Activated CD4-positive, alpha-beta T cell treated with anti-CD3 and anti-CD28 coated beads, Interleukin-2, amount 10 ng/mL, durations not matched to agents 7 days and 5 days (primary cell): ENCODE measurements at places on chromosomes 13 and 19. TPM values are rescaled to one million over a fixed set of nuclear protein-coding genes. Genes with fewer than 3 reads are reported as not detected.

The MAST1 gene
- total RNA-seq = 0.35 TPM

The C19orf38 gene
- 2.4 TPM for total RNA-seq

DNA sequence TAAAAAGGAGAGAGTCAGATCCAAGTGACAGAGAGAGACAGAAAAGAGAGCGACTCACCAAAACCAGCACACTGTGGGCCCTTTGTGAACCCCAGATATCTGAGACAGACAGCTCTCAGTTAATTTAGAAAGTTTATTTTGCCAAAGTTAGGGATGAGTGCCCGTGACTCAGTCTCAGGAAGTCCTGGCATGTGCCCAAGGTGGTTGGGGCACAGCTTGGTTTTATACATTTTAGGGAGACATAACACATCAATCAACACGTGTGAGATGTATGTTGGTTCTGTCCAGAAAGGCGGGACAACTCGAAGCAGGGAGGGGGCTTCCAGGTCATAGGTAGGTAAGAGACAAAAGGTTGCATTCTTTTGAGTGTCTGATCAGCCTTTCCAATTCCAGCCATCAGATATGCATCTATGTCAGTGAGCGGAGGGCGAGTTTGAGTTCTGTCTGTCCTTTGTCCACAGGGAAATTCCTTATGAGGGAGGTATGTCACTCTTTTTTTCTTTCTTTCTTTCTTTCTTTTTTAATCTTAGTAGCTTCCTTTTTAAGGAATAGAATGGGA, 37.2 kb upstream of the ATP11A start:
- no peak overlapping the region for H3K4me3 ChIP-seq
- no peak overlapping the region for H3K27ac ChIP-seq
- peaks cover 6% of the 10 kb centered on the region for H3K27me3 ChIP-seq
- DNase-seq = no peak

The NUCB1 gene
- total RNA-seq = 251 TPM

DNA sequence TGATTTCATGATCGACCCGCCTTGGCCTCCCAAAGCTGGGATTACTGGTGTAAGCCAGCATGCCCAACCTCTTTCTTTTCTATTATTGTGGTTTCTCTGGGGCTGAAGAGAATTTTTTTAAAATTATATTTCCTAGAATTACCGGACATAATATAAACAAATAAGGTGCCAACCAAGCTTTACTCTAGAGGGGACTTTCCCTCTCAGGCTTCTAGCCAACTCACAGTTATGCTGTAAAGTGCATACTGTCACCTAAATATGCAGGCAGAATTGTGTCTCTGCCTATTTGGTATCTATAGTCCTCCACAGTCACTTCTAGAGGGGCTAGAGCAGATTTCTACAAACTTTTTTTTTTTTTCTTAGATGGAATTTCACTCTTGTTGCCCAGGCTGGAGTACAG, 41.6 kb upstream of the ZNF681 start:
- peaks cover 13% of the 10 kb centered on the region for H3K36me3 ChIP-seq
- peak overlapping the region; percentile 66 for H3K4me3 ChIP-seq
- no peak for DNase-seq
- peaks cover 34% of the 10 kb centered on the region for H3K4me1 ChIP-seq

DNA sequence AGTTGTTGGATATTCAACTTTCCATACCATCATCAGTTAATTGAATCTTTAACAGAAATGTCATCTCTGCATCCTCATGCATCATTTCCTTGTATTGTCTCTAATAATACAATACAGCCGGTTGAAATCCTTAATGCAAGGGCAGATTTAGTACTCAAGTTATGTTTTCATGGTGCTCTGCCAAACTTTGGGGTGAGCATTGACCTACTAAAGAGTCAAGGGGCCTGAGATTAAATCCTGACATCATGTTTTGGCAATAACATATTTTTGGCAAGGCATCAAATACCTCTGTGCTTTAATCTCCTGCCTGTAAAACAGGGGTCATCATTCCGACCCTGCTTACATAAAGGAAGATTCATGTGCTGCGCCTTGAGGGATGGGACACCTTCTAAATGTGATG, 42.7 kb upstream of the ABCC4 start:
- H3K27ac ChIP-seq = no peak overlapping the region
- H3K4me3 ChIP-seq = no peak overlapping the region
- no peaks in the 10 kb centered on the region for H3K36me3 ChIP-seq
- no peak for DNase-seq
- H3K4me1 ChIP-seq = no peaks in the 10 kb centered on the region

DNA sequence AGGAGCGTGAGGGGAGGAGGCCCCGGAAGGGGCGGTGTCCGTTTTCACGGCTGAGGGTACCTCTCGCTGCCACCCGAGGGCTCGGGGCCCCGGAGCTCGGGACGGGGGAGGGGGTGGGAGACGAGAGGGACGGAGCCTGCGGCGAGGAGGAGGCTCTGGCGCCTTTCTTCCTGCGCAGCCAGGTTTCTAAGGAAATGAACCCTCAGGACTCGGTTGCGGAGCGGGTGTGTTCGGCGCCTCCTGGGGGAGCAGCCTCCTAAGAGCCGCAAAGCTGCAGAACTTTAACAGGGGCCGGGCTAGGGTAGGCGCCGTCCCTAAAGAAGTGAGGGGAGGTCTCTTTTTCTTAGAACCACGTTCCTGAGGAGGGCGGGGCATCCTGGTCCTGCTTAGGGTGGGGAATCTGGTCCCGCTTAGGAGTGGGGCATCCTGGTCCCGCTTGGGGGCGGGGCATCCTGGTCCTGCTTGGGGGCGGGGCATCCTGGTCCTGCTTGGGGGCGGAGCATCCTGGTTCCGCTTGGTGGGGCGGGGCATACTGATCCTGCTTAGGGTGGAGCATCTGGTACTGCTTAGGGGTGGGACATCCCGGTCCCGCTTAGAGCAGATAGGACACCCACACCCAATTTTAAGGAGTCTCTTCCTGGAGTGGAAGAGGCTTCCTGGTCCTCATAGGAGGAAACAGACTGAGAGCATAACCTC, 6.2 kb downstream of the SYT5 start:
- H3K36me3 ChIP-seq = no peaks in the 10 kb centered on the region
- H3K4me1 ChIP-seq = peaks cover 24% of the 10 kb centered on the region
- DNase-seq = peak; percentile 39

The UGGT2 gene
- not detected for total RNA-seq

The ZNF100 gene
- 27.5 TPM for total RNA-seq

DNA sequence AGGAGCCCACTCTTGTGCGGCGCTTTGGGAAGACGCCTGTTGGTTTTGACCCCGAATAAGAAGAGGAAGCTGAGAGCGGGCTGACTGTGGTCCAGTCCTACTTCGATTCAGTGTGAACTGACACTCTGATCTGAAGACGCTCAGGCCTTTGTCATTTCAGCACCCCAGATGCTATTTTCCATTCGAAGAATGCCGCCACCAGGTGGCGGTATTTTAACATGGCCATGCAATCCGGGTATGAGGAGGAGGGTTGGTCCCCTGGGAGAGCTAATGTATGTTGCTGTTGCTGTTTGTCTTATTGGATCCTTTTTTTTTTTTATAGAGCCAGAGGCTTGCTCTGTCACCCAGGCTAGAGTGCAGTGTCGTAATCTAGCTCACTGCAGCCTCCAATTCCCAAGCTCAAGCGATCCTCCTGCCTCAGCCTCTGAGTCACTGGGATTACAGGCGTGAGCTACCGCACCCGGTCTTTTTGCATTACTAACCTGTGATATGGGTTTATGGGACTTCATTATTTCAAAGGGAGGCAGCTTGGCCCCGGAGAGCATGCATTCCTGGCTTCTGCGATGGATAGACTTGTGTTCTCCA, 803 bp upstream of the TIMM44 start:
- H3K27ac ChIP-seq = peak overlapping the region; percentile 96
- H3K4me3 ChIP-seq = peak overlapping the region; percentile 89
- DNase-seq = peak; percentile 90
- peaks cover 32% of the 10 kb centered on the region for H3K4me1 ChIP-seq

GRCh38 chr19:16161840-16162239, 11.5 kb downstream of the CIB3 start:
- no peak overlapping the region for H3K4me3 ChIP-seq
- H3K4me1 ChIP-seq = peaks cover 19% of the 10 kb centered on the region
- H3K27me3 ChIP-seq = no peaks in the 10 kb centered on the region
- H3K27ac ChIP-seq = no peak overlapping the region

DNA sequence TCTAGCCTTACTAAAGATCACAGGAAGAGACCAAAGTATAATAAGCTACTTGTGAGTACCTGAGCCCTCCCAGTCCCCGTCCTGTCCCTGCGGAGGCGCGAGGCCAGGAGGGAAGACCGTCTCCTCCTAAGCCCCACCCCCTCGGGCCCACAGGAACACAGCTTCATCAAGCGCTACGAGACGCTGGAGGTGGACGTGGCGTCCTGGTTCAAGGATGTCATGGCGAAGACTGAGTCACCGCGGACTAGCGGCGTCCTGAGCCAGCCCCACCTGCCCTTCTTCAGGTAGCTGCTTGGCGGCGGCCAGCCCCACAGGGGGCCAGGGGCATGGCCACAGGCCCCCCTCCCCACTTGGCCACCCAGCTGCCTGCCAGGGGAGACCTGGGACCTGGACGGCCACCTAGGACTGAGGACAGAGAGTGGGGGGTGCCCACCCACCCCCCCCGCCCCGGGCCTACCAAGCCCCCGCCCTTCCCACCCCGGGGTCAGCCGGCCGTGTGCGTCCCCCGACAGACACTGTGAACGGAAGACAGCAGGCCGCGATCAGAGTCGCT, 2.4 kb upstream of the TGFBR3L start:
- H3K36me3 ChIP-seq = peaks cover 10% of the 10 kb centered on the region
- H3K4me1 ChIP-seq = peaks cover 12% of the 10 kb centered on the region
- no peak for DNase-seq
- no peak overlapping the region for H3K27ac ChIP-seq
- H3K4me3 ChIP-seq = no peak overlapping the region

The SHD gene
- total RNA-seq = not detected

The SIAH3 gene
- 0.12 TPM for total RNA-seq

DNA sequence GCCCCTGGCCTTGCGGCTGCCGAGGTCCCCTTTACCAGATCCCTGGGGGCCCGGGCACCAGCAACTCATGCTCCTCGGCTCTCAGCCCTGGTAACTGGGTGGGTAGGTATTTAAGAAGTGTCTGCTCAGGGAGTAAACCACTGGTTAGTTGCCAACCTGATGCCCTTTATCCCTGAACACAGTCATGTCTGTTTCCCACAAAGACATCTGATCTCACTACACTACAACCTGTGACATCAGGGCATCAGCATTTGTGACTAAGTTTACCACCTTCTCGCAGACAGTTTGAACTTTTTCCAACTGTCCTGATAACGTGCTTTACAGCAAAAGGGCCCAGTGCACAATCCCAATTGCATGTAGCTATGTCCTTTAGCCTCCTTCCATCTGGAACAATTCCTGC, 22.0 kb downstream of the GGACT start:
- DNase-seq = no peak
- peaks cover 4% of the 10 kb centered on the region for H3K36me3 ChIP-seq
- no peaks in the 10 kb centered on the region for H3K27me3 ChIP-seq
- H3K4me1 ChIP-seq = no peaks in the 10 kb centered on the region

The PGLYRP2 gene
- not detected for total RNA-seq

DNA sequence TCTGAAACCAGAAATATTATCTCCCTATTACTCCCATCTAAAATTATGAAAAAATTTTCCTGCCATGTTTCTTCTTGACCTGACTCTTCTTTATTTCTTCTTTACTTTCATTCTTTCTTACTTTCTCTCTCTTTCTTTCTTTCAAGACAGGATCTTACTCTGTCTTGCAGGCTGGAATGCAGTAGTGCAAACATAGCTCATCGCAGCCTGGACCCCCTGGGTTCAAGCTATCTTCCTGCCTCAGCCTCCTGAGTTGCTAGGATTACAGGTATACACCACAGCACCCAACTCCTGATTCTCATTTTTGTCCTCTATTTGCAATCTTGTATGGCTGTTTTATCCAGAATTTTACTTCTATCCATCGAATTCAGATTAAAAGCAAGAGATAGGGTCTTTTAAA, 631.1 kb downstream of the TBC1D4 start:
- H3K36me3 ChIP-seq = no peaks in the 10 kb centered on the region
- no peak for DNase-seq
- H3K4me1 ChIP-seq = no peaks in the 10 kb centered on the region
- no peak overlapping the region for H3K27ac ChIP-seq
- H3K27me3 ChIP-seq = no peaks in the 10 kb centered on the region
- no peak overlapping the region for H3K4me3 ChIP-seq

- DNase-seq = no peak
- H3K4me1 ChIP-seq = no peaks in the 10 kb centered on the region
- no peaks in the 10 kb centered on the region for H3K36me3 ChIP-seq
- no peaks in the 10 kb centered on the region for H3K27me3 ChIP-seq
- H3K27ac ChIP-seq = no peak overlapping the region
Observed at GRCh38 chr13:68064001-68064770, 834.0 kb upstream of the PCDH9 start.
